Stimulated activated naive CD8-positive, alpha-beta T cell treated with anti-CD3 and anti-CD28 coated beads, Interleukin-15, amount 100 ng/mL, for 72 hours (primary cell): ENCODE measurements at places on chromosomes 13 and 19.

GRCh38 chr19:50801107-50801506 is 10.9 kb downstream of the ACP4 start:
- no peak for DNase-seq

DNA sequence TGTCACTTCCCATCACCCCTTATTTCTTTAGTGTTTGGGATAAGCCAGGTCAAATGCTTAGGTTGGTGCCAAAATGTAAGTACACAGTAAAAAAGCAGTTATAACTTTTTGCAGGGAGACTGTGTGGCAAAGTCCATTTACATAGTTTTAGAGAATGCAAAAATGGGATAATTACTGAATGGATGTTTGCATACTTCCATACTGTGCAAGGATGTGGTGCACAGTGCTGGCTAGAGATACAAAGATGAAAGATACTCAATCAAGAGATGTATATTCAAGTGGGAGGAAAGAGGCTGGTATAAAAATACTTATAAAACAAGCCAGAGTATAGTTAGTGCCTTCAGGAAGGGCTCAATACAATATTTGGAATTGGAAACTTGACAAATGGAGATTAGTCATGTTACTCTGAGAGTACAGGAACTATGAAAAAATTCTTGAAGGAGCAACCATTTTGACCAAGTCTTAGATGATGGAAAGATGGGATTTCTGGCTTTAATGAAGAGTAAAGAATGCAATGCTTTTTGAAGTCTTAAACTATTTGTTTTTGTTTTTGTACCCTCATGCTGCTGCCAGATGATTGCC is 8.0 kb downstream of the PDS5B start:
- DNase-seq, result no peak

- no peak for DNase-seq
Measured at GRCh38 chr19:459724-460511, 915 bp downstream of the SHC2 start.

- no peak for DNase-seq
Measured at GRCh38 chr13:79492313-79492798, 11.4 kb downstream of the NDFIP2 start.

DNA sequence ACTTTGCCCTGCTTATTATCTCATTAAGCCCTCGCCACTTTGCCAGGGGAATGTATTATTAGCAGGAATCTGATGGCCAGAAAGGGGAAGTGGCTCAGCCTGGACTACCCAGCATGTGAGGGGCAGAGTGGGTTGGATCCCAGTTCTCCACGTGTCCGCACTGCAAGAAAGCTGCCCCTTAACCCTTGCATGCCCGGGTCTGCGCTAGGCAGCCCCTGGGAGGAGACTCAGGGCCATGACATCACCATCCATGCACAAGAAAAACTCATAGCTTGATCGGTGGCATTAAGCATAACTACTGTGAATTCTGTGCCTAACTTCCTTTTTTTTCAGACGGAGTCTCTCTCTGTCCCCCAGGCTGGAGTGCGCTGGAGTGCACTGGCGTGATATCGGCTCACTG is 8.9 kb downstream of the CACNG8 start:
- DNase-seq, result no peak

- DNase-seq, result no peak
Measured at GRCh38 chr13:29020314-29020713, 200.2 kb downstream of the MTUS2 start.

DNA sequence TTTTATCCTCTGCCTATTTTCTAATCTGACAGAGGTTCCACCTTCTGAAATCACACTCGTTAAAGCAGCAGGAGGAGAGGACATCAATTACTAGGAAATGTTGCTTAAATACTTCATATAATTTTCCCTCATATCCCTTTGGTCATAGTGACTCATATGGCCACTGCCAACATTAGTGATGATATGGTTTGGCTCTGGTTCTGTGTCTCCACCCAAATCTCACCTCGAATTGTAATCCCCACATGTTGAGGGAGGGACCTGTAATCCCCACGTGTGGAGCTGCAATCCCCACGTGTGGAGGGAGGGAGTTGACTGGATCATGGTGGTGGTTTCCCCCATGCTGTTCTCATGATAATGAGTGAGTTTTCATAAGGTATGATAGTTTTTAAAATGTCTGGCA is 618.4 kb upstream of the SLITRK5 start:
- no peak for DNase-seq

DNA sequence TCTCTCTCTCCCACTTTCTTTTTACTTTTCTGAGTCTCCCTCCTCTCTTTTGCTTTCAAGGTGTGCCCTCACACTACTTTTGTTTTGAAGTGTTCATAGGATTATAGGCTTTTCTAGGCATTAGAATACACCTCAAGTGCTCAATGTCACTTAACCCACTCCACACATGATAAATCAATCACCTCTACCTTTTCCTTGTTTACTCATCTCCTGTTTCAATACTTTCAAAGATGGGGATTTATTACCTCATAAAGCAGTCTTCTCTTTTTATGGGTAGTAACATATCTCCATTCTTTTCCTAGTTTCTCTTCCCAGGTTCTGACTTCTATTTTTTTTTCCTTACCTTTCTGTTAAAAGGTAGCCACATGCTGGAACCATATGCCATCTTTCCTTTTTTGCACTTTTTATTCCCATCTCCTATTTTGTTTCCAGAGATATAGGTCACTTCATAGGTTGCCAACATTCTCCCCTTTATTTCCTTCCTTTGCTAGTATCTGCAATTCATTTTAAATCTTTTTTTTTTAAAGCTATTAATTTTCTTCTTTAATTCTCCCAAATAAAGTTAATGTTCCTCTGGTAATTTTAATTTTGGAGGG is 137.6 kb upstream of the SLC10A2 start:
- DNase-seq, result no peak

- no peak for DNase-seq
Measured at GRCh38 chr13:22095794-22096193, 424.9 kb downstream of the FGF9 start.

GRCh38 chr13:100112186-100112838 is 23.4 kb downstream of the PCCA start:
- no peak for DNase-seq

DNA sequence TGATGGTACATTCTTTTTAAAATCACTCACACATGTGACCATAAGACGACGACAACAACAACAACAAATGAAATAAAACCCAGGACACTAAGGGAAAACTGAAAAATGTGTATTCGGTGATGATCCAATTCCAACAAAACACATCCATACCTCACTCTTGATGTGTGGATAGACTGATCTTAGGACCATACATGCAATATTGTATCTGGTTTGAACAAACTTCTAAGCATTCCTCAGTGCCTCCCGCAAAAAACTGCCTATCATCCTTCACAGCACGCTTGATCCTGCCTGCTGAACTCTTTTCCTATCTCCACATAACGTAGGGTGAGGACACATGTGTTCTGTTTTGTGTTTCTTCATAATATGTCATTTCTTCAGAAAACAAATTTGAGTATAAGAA is 415.2 kb downstream of the KCTD12 start:
- no peak for DNase-seq

DNA sequence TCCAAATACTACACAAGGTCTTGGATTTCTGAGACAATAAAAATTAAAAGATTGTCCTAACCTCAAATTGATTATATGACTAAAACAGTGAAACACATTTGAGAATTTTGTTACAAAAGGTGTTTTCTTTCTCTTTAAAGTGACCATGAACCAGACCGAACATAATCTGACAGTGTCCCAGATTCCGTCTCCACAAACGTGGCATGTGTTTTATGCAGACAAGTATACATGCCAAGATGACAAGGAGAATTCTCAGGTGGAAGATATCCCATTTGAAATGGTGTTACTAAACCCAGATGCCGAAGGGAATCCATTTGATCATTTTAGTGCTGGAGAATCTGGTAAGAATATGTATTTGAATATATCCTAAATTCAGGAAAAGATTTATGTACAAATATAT is 10.4 kb downstream of the GPR180 start:
- no peak for DNase-seq

DNA sequence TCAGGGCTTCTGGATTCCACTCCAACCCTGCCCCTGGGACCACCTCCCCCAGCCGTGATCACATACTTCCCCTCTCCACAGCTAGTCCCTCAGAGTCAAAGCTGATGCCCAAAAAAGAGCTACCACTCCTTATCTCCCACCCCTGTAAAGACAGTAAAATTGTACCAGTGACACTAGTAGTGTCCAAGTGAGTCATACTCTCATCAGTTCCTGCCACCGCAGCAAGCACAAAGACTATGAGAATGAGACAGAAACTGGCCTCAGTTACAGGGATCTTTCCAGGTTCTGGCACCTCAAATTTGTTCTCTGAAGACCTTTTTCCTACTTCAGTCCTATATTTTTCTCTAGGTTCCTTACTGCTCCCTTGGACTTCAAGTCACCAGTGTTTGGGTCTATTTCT is 144.2 kb downstream of the SPRY2 start:
- DNase-seq, result no peak
